CD8-positive, alpha-beta memory T cell (primary cell): ENCODE measurements at places on chromosomes 6 and 20.
A peak's percentile ranks its signal among the peaks of the same experiment; 100 is the strongest.

- DNase-seq: no peak
Measured at GRCh38 chr6:163381118-163381756, 33.3 kb upstream of the QKI start.

DNA sequence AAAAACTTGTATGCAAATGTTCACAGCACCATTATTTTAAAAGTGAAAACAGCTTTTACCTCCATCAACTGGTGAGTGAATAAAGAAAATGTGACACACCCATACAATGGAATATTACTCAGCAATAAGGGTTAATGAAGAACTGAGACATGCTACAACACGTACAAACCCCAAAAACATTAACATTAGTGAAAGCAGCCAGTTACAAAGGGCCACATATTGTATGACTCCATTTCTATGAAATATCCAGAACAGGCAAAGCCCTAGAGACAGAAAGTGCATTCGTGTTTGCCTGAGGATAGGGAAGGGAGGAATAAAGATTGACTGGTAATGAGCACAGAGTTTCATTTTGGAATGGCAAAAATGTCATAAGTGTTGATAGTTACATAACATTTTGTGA is 21.5 kb downstream of the EPM2A start:
- no peak for DNase-seq

DNA sequence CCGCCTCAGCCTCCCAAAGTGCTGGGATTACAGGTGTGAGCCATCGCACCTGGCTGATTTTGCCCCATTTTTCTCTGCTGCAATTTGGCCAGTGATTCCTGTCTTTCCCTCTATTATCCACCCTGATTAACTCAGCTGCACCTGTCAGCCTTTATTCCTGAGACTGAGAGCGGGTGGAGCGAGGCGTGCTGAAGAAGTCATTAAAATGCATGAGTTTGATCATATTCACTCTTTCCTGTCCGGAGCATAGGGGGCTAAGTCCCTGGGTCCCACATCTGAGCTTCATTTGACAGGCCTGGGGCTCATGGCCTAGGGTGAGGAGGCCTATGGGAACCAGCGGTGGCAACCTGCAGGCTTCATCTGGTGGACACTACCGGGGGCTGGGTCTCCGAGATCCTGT is 25.7 kb upstream of the CTNNBL1 start:
- no peak for DNase-seq

DNA sequence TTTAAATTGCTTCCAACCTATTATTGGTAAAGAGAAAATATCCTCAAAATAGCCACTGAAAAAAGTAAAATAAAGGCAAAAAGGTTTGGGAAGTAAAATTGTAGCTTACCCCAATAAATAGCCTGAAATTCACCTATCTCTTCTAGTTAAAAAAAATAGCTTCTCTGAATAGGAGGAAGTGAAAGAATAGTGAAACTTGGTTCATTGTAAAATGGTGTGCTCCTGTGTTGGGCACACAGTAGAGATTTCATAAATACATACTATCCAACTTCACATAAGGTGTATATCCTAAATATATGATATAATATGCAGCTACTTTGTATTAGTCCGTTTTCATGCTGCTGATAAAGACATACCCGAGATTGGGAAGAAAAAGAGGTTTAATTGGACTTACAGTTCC is 45.3 kb downstream of the CDK19 start:
- DNase-seq: no peak

DNA sequence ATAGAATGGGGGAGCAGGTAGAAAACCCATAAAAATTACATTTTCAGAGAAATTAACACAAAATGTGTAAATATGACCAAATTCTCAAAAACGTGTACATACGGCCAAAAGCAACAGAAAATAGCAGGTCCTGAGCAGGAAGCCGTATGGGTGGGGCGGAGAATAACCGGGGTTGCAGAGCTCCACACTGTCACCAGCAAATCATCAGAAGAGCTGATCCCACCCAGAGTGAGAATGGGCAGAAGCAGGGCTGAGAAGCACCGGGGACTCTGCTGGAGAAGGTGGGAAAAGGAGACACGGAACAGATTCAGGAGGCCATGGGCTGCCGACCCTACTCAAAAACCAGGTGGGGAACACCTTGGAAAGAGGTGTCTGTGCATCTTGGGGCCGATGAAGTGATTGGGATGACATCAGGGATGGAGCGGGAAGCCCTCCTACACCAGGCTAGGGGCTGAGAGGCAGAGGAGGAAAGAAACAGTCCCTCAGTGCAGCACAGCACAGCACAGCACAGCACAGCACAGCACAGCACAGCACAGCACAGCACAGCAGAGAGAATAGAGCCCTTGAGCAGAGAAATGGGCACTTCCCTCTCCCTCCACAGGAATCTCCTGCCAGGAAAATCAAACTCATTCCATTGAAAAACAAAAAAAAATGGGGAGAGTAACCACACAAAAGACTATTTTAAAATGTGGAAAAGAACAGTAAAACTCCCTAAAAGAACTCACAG is 22.3 kb downstream of the STX7 start:
- no peak for DNase-seq

DNA sequence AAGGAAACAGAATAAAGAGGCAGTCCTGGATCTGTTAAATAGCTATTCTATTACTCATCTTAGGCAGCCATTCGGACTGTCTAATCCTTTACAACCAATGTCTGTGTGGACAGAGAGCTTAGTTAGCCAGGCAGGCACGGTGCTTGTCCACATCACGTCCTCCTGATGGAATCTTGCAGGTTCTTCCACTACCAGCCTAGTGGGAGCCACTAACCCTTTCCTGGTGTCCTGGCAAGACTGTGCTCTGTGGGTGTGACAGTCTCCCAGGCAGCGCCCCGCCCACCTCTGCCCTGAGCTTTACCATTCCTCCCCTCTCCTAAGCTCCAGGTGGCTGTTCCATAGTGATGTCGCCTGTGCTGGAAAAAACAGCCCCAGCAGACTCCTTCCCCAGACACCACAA is 78.3 kb upstream of the CLDN20 start:
- no peak for DNase-seq

DNA sequence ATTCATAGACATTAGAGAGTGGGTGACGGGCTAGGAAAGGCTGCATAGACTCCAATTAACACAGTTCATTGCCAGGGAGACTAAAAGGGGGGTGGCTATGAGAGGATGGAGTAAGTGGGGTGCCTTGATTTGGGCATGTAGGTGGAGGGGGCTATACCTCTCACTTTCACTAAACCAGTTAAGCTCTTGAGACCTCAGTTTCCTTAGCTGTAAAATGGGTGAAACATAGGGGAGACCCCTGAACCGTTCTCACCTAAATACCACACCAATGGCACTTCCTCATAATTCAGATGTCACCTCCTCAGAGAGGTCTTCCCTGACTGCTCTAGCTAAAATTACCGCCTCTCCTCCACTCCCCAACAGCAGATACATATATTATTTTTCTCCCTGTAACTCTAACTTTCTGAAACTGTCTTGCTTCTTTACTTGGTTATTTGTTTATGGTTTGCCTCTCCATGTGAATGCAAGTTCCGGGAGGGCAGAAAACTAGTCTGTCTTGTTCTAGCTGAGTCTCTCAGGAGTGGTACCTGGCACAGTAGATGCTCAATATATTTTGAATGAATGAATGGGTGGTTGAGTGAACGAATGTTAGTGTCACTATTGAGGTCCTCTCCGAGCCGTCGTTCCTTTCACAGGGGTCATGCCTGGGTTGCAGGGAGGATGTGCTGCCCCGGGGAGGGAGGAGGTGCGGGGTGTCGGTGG is 615 bp upstream of the EYA2 start:
- DNase-seq: no peak

GRCh38 chr6:155782320-155782731 is 326.7 kb upstream of the NOX3 start:
- DNase-seq: no peak

DNA sequence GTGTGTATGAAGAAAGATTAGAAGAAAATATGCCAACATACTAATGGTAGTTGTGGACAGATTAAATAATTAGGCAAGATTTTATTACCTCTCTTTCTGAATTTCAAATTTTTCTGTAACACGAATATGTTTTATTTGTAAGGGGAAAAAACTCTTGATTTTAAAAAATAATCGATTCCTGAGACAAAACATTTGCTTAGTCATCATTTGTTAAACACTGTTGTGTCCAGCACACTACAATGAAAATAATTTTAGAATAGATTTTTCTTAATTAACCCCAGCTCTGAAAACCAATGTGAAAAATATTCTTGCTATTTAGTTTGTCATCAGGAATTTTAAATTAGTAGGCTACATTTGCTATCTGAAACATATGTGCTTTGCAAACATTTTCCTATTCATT is 253.0 kb downstream of the TRDN start:
- DNase-seq: no peak

- peak; percentile 89 for DNase-seq
Measured at GRCh38 chr20:30376767-30377658, 880.5 kb upstream of the DEFB115 start.

DNA sequence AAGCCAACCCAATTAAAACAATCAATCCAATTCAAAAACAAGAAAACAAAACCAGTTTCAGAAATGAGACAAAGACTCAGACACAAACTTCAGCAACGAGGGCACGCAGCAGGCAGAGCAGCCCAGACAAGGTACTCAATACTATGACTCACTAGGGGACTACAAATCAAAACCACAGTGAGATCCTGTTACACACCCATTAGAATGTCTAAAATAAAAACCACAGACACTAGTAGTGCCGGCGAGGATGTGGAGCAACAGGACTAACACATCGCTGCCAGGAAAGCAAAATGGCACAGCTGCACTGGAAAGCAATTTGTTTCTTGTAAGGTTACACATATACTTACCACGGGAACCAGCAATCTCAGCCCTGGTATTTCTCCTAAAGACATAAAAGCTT is 28.4 kb upstream of the MAS1L start:
- DNase-seq: no peak

DNA sequence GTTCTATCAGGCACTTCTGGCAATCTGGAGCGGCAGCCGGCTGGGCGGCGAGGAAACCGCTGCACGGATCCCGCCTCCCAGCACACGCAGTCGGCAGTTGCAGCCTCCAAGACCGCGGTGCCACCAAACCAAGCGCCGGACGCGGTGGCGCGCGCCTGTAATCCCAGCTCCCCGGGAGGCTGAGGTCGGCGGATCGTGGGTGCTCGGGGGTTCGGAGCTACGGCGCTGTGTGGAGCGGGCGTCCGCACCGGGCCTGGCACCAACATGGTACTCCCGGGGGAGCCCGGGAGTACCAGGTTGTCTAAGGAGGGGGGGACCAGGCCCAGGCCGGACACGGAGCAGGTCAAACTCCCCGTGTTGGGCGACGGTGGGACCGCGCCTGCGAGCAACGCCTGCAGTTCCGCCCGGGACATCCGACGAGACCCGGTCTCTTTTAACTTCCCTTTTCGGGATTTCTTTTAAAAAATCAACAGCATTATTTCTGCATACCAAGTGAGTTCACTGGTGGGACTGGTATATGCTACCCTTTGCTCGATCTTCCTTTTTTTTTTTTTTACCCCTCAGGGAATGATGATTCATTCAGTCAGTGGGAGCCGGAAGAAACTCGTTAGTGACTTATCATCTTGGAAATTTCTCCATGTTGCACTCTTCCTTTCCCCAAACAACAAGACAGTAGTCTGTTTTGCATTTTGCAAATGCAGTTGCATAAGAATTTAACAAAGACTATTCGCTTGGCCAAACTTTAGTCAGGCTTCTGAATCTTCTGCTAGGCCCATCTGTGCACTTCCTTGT is 27.6 kb downstream of the ZNF311 start:
- DNase-seq: no peak

DNA sequence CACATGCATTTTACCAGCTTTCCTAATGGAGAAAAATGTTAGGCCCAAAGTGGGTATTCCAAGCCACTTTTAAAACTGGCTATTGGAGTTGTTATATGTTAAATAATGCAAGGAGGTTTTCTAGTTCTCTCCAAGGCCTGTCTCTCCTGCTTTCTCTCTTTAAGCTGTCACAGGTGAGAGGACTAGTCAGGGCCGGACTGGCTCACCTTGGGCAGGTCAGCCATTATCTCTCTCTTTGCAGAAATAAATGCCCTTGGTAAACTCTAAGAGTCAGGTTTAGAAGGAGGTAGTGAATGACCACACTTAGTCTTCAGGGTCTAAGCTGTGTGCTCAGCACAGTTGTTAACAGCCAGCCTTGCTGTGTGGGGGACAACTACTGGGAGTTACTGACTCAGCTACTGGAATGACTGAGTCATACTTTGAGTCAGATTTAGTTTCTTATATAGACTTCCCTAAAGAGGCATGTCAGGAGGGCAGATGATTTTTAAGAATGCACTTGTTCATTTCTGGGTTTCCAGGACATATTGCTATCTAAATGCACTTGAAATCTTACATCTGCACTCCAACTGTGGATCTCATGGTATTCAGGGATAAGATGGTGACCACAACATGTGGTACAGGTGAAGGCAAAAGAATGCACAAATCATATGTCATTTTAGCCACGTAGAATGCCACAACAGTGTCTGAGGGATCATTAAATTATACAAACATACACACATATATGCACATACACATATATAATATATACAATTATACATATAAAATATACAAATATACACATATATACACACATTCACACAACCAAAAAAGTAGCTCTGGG is 719.4 kb downstream of the EPM2A start:
- DNase-seq: no peak

- DNase-seq: no peak
Measured at GRCh38 chr20:64192406-64192805, 28.2 kb downstream of the MYT1 start.

GRCh38 chr6:151627689-151628444 is 134.1 kb downstream of the CCDC170 start:
- DNase-seq: no peak

- no peak for DNase-seq
Measured at GRCh38 chr6:19394051-19394450, 443.1 kb upstream of the ID4 start.

GRCh38 chr6:100035873-100036653 is 42.0 kb upstream of the MCHR2 start:
- no peak for DNase-seq

DNA sequence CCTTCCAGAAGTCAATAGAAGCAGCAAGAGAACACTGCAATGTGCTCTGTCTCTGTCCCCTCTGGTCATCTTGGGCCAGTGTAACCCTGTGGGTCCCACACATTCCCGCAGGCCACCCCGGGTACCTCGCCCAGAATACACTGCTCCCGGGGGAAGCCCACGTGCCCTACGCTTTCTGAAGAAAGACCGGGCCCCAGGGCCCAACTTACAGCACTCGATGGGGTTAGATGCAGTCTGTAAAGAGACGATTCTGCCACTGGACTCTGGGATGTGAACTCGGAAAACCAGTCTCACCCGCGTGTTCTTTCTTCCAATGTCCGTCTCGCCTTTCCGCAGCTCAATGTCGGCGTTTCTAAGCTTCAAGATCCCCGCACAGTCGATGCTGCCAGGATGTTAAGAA is 68.7 kb downstream of the NFATC2 start:
- no peak for DNase-seq

- DNase-seq: no peak
Measured at GRCh38 chr20:24443436-24443835, 26.0 kb upstream of the SYNDIG1 start.

DNA sequence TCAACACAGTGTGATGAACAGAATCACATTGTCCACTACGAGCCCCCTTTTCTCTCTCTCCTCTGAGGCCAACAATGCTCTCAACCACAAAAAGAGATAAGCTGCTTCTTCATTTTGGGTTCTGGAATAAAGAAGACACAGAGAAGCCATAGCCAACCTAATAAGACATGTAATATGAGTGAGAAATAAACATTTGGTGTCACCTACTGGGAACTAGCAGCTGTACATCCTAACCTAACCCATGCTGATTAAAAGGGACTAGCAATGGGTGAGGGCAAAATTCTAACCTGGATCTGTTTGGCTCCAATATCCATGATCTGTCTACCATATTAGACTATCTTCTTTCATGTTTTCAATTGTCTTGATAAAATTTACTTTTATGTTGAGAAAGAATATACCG is 369.1 kb upstream of the MARCKS start:
- no peak for DNase-seq

- DNase-seq: no peak
Measured at GRCh38 chr6:164151161-164152120, 736.9 kb downstream of the QKI start.
